ENCODE measurements at places on chromosomes 7 and 10.

DNA sequence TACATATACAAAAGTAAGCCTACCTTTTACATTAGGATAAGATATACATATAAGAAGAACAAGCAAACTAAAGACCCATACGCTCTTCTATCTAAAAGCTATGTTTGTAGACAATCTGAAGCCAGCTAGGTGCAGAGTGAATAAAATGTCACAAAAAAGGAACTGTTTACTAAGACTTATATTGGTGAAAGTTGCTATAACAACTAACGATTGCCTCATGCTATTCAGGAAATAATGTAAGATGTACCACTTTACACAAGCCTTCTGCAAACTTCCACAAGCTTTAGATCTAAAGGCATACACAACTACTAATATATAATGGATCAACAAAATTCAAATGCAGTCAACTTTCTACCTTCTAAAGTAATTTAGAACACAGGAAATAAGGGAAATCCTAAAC is 175.1 kb downstream of the SRPK2 start:
- no peak for DNase-seq

- DNase-seq, result no peak
Observed at GRCh38 chr7:81244224-81244623, 325.4 kb upstream of the SEMA3C start.

DNA sequence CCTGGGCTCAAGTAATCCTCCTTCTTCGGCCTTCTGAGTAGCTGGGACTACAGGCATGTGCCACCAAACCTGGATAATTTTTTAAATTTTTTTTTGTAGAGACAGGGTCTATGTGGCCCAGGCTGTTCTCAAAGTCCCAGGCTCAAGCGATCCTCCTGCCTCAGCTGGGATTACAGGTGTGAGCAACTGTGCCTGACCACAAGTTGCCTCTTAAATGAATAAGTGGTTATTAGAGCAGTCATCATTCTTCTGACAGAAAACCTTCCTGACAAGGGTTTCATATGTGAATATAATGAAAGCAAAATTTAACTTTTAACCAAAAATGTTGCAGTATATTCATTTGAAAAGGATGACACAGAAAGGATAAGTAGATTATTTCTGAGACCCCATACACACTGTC is 532.5 kb downstream of the GRM8 start:
- DNase-seq, result no peak

DNA sequence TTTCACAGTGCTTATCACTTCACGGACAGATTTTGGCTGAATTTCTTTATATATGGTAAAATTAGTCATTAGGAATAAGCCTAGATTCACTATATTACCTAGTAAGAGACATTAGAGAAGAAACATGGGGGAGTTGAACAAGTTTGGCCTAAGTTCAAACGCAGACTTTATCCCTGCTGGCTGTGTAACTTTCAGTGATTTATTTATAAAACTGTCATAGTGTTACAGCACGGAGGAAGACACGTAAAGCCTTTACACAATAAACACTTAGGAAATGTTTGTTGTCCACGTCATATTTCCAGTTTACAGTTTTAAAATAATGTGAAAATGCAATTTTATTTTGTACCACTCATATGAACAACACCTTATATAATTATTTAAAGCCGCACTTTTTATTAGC is 661.5 kb downstream of the MAGI2 start:
- no peak for DNase-seq

DNA sequence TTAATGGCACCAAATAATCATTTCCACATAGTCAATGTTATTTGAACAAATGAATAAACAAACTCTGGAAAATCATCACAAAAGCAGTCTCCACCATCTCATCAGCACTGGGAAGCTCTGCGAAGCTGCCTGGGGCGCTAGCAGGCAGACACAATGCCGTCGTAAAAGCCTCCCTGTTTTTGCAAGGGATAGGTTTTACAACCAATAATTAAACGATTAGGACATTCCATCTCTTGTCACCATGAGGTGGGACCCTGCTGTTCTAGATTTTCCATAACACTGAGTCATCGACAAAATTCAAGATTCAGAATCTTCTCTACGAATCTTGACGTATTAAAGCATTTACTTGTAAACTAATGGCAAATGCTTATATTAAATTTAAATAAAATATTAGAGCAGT is 172.8 kb upstream of the AKR1E2 start:
- no peak for DNase-seq

Measured in NCI-H2029 (cell line).